Progenitor cell of endocrine pancreas (in vitro differentiated cells): ENCODE measurements at places on chromosomes 11 and 22.

DNA sequence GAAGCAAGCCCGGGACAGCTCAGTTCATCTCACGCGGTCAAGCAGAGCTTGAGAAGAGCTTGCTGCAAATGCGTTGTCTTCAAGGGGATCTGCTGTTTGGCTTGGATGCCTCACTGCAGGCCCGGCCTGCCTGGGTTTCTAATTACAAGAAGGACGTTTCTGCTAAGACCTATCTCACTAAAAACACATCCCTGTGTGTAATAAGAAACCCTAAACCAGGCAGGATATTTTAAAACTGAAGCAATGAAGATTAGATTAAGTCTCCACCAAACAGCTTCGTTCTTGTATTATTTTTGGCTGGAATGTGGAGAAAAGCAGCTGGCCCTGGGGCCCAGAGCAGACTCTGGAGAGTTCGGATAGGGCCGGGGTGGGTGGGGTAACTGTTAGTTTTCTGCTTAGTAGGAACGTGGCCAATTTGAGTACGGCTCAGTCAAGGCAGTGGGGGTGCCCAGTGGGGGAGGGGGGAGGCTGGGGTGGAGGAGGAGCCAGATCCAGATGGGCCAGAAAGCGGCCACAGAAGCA, 6.0 kb downstream of the PKNOX2 start:
- no peak for DNase-seq

DNA sequence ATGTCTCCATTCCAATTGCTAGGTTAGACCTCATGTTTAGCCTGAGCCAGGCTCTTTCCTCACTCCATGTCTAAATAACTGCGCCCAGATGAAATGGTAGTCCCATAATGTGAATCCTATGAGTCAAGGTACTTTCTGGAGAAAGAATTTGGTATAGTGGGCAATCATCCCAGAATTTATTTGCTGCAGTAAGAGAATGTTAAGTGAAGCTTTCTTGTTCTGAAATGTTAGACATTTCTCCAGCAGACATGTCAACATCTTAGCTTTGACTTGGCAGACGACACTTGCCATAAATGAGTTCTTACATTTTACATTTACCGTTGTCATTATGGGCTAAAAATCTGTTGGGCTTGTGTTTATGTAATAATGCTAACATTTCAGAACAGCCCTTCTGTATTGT, 165.2 kb downstream of the PGR start:
- DNase-seq, result no peak

DNA sequence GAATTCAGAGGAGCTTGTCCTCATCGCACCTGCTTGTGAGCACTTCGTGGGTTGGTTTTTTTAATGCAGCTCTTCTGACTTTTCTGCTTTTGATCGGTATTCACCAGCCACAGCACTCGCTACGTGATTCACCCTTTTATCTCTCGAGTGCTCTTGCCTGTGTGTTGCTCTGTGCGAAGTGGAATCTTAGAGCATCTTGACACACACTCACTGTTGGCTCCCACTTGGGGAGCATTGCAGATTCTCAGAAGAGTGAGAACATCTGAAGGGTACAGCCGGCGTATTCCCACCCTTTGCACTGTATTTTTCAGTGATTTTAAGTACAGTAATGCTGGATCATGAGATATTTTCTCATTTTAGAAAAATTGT, 10.9 kb downstream of the TNNT3 start:
- DNase-seq, result no peak

DNA sequence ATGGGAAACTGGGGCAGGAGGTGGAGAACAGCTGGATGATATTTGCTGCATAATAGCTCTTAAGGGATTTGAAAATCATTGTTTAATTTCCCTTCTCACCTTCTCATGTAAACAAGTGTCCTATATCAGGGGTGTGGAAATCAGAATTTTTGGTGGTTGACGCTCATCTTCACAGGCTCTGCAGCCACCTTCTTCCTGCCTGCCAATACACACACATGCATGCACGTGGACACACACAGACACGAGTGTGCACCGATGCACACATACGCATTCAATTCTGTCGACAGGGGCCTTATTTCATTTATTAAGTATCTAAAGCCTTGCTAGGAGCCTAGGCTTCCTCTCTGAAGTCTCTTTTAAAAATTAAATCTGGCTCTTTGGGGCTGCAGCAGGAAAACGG, 349.4 kb upstream of the NCAM1 start:
- no peak for DNase-seq

DNA sequence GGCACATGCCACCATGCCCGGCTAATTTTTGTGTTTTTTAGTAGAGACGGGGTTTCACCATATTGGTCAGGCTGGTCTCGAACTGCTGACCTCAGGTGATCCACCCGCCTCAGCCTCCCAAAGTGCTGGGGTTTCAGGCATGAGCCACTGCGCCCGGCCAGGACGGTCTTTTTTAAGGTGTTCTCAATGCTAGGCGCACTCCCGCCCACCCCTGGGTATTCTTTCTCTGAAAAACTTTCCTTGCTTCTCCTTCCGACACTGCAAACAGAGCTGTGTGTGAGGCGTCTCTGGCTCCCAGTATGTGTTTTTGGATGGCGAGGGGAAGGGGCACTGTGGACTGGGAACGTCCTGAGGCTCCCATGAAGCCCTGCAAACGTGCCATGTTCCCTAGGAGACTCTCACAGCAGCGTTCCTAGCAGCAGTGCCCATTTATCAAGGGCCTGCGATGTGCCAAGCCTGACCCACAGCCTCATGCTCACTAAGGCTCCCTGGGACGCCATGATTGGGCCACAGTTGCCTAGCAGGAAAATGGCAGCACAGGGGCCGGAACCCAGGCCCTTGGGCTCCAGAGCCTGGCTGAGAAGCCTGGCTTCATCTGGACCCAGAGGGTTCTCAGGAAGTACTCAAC, 2.4 kb upstream of the RASL10A start:
- DNase-seq, result no peak

DNA sequence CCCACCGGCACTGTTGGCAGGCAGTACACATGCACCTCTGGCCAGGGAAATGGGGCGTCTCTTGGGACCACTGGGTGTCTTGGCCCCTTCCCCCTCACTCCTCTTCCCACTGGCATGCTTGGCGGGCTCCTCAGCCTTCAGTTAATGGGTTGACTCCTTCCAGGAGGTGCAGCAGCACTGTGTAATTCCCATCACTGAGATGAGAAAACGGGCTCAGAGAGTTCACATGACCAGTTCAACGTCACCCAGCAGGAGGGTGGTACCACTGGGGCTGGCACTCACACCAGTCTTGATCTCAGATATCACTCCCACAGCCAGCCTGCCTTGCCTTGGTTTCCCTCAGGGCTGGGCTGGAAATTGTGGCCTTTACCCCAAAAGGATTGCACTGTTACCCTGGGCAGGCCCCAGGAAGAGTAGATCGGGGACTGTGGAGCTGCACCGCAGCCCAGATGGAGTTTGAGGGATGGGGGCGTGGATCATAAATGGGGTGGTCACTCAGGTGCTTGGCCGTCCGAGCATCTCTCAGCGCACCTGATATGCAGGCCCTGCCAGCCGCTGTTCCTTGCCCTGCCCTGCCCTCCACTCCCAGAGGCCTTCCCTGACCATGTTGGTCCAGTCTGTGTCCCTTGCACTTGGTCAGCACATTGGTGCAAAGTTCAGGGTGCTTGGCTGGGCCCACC, 16.9 kb downstream of the CAPN5 start:
- DNase-seq, result no peak

DNA sequence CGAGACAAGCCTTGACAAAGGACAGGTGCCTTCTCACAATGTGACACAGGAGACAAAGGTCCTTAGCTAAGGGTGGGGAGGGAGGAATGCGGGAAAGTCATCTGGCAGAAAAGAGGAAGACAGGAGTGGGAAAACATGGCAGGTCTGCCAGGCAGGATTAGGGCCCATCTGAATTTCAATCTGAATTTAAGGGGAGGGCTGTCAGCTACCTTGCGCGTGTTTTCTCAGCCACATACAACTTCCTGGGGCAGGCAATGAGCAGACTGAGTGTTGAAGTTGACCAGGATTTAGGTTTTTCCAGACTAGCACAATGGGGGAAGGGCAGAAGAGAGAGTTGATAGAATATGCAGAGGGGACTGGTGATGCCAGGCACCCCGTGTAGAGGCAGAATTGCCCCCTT, 66.7 kb upstream of the LARGE1 start:
- no peak for DNase-seq
